Fibroblast of skin of abdomen (primary cell): ENCODE measurements at places on chromosomes 7 and 10.

GRCh38 chr7:50679218-50680007 is 103.3 kb downstream of the GRB10 start:
- peak; percentile 41 for DNase-seq

GRCh38 chr7:150755473-150756099 is 18.4 kb downstream of the GIMAP5 start:
- DNase-seq, result no peak

DNA sequence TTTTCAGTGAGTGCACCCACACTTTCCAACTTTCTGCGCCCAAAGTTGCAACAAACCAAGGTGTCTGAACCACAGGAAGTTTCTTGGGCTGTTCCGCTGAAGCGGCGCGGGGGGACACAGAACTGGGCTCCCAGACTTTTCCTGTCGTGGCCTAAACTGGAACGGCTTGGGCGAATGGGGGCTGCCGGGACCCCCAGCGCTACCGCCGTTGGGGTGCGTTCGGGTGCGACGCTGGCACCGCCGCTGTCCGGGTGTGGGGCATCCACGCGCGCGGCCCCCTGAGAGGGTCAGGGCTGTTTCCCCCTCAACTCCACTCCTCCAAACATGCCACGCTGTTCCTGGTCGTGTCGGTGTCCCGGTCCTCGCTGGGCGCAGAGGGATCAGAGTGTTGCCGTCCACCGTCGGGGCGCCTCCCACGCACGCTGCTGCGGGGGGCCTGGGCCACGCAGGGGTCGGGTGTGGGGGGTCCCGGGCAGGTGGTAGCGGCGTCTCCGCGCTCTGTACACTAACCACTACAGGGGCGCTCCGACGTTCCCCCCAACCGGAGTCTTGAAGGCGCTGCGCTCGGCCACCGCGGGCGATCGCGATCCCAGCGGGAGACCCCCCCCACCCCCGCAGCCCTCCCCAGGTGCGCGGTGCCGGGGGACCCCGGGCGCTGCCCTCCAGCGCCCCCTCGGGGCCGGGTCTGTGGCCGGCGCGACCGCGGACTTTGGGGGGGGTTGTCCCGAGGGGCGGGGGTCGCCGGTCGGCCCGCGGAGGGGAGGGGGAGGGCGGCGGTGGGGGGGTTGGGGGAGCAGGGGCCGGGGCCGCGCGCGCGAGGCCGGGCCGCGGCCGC is 2.2 kb upstream of the CUX1 start:
- no peak for DNase-seq

DNA sequence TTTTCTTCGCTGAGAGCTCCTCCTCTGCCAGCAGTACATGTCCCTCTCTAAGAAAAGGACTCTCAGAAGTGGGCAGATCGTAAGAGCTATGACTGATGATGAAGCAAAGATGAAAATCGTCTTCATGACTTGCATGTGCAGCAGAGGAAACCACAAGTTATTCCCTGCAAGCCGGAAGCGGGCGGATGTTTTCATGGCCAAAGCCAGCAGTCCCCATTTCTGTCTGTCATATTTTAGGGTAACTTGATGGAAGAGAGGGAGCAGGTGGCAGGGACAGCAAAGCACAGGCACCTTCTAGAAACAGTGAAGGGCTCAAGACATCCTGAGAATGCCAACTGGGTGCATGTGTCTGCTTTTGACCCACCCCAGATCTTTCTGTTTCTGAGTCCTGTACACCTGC is 19.9 kb downstream of the KLF6 start:
- no peak for DNase-seq

- DNase-seq, result no peak
Measured at GRCh38 chr10:65430979-65431378, 1494.9 kb upstream of the LRRTM3 start.

DNA sequence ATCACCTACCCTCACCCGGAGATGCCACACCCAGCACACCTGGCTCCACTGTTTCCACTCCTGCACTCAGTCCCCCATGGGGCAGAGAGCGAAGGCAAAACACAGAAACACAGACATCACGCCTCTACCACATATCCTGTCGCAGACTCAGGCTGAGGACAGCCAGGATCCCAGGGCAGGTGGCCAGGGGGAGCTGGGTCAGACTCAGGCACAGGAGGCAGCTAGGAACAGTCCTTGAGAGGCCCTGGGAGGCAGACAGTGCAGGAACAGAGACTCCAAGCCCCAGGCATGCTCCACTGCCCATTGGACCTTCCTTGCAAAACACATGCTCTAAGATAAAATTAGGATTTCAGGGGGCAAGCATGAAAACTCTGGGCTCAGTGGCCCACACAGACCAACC is 154.4 kb upstream of the C7orf33 start:
- no peak for DNase-seq

GRCh38 chr7:24868741-24869140 is 111.2 kb downstream of the OSBPL3 start:
- DNase-seq, result no peak

GRCh38 chr7:129784783-129785684 is 167.7 kb downstream of the UBE2H start:
- DNase-seq, result no peak

GRCh38 chr10:120209124-120209762 is 247.8 kb upstream of the PLPP4 start:
- no peak for DNase-seq

GRCh38 chr10:100670828-100671479 is 74.4 kb upstream of the PAX2 start:
- DNase-seq, result no peak

- no peak for DNase-seq
Measured at GRCh38 chr7:108227366-108227765, 97.2 kb upstream of the LAMB4 start.

GRCh38 chr7:38973760-38974159 is 3.9 kb upstream of the POU6F2 start:
- DNase-seq, result no peak

- DNase-seq, result peak; percentile 86
Measured at GRCh38 chr7:90271753-90272152, 26.8 kb downstream of the CFAP69 start.

- peak; percentile 77 for DNase-seq
Measured at GRCh38 chr7:70384891-70385290, 747.1 kb upstream of the GALNT17 start.

DNA sequence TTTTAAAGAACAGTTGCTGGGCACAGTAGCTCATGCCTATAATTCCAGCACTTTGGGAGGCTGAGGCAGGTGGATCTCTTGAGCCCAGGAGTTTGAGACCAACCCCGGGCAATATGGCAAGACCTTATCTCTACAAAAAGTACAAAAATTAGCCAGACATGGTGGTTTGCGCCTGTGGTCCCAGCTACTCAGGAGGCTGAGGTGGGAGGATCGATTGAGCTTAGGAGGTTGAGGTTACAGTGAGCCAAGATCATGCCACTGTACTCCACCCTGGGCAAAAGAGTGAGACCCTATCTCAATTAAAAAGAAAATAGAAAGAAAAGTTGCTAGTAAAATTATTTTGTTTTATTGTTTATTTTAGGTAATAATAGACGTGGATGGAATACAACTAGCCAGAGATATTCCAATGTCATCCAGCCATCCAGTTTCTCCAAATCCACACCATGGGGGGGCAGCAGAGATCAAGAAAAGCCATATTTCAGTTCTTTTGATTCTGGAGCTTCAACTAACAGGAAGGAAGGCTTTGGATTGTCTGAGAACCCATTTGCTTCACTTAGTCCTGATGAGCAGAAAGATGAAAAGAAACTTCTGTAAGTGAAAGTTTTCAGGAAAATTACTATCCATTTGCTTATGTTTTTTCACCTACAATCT is 3.0 kb downstream of the NUP42 start:
- DNase-seq, result peak; percentile 46

DNA sequence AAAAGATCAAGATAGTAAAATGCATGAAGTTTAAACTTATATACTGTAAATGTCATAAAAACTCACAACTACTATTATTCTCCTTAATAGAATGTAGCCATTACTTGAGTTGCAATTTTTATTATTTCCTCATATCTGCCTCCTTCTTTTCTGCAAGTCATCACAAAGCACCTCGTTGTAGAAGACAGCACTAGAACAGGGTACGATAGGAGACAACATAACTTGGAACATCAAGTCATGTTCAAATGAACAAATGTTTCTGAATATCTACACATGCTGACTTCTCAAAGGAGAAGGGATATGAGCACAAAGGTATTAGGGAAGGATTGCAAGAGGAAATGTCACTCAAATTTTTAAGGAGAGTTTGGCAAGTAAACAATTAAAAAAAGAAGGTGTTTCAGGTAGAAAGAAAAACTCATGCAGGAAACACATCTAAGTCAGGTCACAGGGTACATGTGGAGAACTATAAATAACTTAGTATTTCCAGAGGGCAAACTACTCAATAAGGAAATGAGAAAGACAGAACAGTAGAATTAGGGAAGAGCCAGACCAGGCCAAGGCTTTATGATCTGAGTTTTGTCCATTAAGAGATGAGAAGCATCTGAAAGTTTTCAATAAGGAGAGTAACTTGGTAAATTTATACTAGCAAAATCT is 186.7 kb downstream of the CRPPA start:
- no peak for DNase-seq

GRCh38 chr10:107616031-107616430 is 451.5 kb upstream of the SORCS1 start:
- DNase-seq, result no peak

GRCh38 chr7:29442146-29442545 is 121.5 kb upstream of the PRR15 start:
- peak; percentile 9 for DNase-seq

- no peak for DNase-seq
Measured at GRCh38 chr10:44043646-44044375, 341.1 kb downstream of the CXCL12 start.

DNA sequence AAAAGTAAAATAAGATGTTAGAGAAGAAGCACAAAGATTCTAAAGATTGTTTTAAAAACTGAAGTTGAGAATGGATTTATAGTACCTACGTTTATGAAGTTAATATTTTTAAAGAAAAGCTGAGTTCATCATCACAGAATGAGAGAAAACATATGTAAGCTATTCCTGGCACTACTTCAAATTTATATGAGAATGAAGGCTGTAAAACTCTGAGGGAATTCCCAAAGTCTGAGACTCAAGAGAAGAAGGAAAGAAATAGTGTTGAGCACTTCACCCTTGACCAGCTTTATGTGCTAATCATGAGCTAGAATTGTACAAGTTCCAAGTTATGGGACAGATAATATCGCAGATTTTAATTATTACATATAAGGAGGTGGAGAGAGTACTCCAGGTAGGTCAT is 323.7 kb upstream of the GNAI1 start:
- DNase-seq, result peak; percentile 20
